ENCODE measurements at places on chromosomes 5 and 9.

- no peak for DNase-seq
These were observed 30.1 kb downstream of the OTULINL start for GRCh38 chr5:14611737-14612136.

- no peak for DNase-seq
These were observed 54.3 kb downstream of the PIK3R1 start for GRCh38 chr5:68269820-68270219.

DNA sequence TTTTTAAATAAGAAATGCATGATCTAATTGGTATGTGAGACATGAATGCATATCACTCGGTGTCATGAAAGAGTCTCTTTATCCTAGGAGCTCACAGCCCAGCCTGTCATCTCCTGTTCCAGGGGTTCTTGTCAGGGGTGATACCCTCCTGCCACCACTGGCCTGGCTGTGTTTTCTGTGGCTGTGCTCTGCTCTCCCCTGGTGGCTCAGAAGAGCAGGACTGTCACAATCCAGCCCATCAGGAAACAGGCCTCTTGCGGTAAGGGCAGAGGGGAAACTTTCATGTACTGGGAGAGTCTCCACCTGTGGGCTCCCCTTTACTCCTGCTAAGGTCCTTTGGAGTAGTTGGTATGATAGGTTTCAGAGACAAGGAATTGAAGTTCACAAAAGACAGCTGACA is 240.2 kb upstream of the GLRA1 start:
- DNase-seq: no peak

- no peak for DNase-seq
These were observed 11.5 kb downstream of the PRR7 start for GRCh38 chr5:177457852-177458681.

GRCh38 chr9:72039532-72039931 is 20.9 kb downstream of the C9orf57 start:
- DNase-seq: no peak

DNA sequence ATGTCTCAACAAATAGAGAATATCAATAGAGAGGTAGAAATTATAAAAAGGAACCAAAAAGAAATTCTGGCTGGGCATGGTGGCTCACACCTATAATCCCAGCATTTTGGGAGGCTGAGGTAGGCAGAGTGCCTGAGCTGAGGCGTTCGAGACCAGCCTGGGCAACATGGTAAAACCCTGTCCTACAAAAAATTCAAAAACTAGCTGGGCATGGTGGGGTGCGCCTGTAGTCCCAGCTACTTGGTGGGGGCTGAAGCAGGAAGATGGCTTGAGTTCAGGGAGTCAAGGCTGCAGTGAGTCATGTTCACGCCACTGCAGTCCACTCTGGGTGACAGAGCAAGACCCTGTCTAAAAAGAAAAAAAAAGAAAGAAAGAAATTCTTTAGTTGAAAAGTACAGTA is 24.9 kb downstream of the IPPK start:
- no peak for DNase-seq

DNA sequence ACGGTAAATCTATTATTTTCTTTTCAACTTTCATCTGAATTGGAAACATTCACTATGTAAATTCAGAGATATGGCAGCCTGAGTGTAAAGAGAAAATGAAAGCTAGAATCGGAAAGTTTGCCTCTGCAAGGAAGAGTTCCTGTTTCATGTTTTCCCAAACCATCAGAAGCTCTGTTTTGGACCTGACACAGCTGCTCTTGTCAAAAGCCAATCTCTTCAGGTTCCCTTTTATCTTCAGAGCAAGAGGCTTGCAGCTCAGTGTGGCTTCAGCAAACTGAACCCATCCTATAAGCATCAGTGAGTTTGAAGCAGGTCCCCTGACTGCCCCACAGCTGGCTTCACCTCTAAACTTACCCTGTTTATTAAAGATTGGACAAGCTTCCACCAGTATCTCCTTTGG is 1099.7 kb downstream of the DTWD2 start:
- DNase-seq: no peak

- DNase-seq: no peak
These were observed 795 bp downstream of the CNOT8 start for GRCh38 chr5:154858972-154859871.

DNA sequence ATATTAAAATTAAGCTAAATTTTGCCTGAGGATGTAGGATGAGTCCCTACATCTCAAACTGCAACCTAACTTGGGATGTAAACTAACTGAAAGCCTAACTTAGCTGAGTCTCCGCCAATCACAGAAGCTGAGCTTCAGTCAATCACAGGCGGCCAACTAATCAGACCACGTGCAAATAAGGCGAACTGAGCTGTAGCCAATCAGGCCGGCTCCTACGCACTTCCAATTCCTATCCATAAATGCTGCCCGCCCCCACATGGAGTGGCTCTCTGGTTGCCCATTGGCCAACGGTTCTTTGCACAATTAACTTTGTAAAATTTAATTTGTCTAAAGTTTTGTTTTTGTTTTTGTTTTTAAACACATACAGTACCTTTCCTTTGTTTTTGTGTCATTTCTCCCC is 13.9 kb upstream of the GPX8 start:
- DNase-seq: no peak
